ENCODE measurements at places on chromosomes 11 and 22. TPM values are rescaled to one million over a fixed set of nuclear protein-coding genes. Genes with fewer than 3 reads are reported as not detected.

GRCh38 chr11:75432911-75433321, at the start of gene KLHL35:
TSS of gene KLHL35 (minus strand) at chr11:75433203. CDS start at chr11:75430629, 2,574 bp downstream.
- no peak for DNase-seq

DNA sequence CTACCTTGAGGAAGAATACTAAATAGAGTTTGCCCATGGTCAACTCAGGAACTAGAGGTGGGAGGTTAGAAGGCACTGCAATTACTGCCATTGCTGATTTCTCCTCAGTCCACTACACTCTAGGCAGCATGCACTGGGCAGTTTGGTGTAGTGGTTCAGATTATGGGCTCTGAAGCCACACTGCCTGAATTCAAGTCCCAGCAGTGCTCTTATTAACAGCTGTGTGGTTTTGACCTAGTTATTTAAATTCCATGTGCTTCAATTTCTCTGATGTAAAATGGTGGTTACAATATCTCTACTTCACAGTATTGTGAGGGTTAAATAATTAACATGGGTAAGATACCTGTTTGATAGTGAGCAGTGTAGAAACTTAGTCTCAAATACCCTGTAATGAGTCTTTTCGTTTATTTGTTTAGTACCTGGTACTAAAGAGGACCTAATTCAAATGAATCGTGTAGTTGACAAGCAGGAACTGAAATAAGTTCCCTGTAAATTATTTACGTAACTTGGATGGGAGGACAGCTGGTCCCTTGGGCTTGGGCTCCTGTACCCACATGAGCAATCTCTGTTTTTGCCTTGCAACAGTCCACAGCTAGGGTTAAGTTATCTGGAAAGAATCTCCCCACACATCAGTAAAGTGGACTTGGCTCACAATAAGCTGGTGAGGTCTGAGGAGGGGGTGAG, 17.8 kb downstream of the PRR5L start:
- no peak for DNase-seq

GRCh38 chr11:111797145-111797581, 31.0 kb upstream of the PPP2R1B start:
- DNase-seq: no peak

GRCh38 chr11:27201454-27202302, 161.1 kb downstream of the BBOX1 start:
- DNase-seq: peak; percentile 47

- no peak for DNase-seq
Measured at GRCh38 chr11:84414920-84415319, 1128.8 kb upstream of the CCDC90B start.

GRCh38 chr22:32317524-32317923, 40.1 kb upstream of the RFPL3 start:
- DNase-seq: no peak

The CD3D gene
- 0.44 TPM for polyA plus RNA-seq

The MS4A8 gene
- not detected for polyA plus RNA-seq

The GRIA4 gene
- polyA plus RNA-seq: not detected

Data from SK-N-SH (cell line).